NCI-H524 (cell line): ENCODE measurements at places on chromosomes 4 and X.

- DNase-seq, result peak; percentile 49
Observed at GRCh38 chrX:9899640-9900111, 67.5 kb upstream of the CLDN34 start.

GRCh38 chrX:43627147-43627546, 29.0 kb upstream of the MAOA start:
- no peak for DNase-seq

DNA sequence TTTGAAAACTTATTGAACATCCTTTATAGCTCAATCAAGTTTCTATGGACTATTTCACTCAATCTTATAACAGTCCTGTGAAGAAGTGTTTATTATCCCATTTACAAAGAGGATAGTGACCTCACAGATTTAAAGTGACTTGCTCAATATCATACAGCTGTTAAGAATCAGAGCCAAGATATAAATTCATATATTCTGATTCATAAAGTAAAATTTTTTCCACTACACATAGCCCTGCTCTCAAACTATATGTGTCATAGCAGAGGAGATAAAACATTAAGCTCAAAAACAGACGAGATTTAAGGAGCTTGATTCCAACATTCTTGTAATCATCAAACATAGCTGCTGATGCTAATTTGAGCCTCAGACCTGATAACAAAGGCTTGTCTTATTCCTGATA, 226.8 kb downstream of the CAMK2D start:
- DNase-seq, result no peak

GRCh38 chr4:4890574-4891255, 31.2 kb downstream of the MSX1 start:
- no peak for DNase-seq

DNA sequence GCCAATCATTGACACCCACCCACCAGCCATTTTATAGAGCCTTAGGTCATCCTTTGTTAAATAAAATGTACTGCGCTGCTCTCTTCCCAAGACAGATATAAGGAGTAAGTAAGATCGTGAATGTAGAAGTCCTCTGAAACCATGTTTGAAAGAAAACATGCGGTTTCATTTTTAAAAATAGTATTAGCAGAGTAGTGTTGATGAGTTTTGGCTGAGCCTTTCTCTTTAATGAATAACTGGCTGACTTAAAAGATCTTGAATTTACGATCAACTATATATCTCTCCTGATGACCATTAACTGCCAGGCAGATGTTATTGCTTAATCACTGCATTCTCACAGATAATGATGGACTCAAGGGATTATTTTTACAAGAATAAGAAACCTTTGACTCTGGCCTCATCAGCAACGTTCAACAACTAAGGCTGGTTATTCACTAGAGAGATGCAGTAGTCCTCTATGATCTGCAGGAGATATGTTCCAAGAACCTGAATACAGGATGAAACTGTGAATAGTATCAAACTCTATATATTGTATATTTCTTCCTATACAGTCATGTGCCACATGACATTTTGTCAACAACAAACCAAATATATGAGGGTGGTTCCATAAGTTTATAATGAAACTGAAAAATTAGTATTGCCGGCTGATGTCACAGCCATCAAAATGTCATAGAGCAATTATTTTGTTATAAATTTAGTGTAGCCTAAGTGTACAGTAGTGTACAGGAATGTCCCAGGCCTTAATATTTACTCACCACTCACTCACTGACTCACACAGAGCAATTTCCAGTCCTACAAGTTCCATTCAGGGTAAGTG, 80.8 kb downstream of the FAM13A start:
- DNase-seq, result no peak

- DNase-seq, result no peak
Observed at GRCh38 chr4:75144475-75144874, 211.6 kb downstream of the PARM1 start.

- no peak for DNase-seq
Observed at GRCh38 chrX:86263526-86263925, 115.3 kb downstream of the DACH2 start.

DNA sequence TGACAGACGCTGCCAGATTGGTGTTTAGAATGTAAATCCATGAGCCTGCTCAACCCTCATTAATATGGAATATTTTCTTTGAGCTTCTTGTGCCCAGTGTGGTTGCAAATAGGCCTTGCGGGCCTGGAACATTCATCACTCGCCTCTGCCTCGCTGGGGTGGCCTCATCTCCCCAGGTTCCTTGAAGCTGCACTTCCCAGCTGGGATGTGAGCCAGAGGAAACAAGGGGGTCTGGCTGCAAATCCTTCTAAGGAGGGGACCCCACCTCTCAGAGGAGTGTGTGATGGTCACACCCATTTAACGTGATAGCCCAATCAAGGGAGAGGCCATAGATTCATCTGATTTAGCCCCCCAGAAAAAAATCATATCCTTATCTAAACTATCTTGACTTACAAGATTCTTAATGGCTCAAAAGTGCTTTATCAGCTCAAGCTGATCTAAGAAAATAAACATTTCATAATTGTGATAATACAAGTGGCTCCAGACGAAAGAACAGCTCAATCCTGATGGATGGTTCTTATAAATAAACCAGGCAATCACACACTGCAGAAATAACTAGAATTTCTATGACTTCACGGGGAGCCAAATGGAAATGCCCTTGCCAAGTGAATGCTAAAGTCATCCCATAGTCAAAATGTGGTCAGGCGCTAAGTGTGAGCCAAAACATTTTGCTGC, 189.9 kb downstream of the PTTG2 start:
- DNase-seq, result no peak

DNA sequence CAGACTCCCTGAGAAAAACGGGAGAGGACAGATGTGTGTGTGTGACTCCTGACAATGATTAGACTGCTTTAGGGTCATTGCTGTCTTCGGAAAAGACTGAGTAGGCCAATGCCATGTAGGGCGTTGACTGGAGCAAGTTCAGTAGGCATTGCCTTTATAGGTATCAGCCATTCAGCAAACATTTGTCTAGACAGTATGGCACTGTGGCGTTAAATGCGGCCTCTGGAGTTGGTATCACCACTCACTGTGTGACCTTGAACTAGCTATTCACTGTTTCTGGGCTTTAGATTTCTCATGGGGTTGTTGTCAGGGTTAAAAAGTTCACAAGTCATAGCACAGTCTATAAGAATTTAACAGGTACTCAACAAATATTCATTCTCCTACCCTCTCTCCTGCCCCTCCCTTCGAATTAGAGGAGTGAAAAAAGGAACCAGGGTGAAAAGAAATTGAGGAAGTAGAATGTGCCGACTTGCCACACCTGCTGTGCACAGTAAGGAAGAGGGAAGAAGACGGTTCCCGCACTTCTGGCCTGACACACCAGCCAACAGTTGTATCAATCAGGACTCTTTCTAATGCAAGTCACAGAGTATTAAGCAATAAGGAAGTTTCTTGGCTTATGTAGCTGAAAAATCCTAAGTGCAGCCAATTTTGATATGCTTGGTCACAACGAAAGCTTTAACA, 83.2 kb upstream of the PLAC8 start:
- no peak for DNase-seq

DNA sequence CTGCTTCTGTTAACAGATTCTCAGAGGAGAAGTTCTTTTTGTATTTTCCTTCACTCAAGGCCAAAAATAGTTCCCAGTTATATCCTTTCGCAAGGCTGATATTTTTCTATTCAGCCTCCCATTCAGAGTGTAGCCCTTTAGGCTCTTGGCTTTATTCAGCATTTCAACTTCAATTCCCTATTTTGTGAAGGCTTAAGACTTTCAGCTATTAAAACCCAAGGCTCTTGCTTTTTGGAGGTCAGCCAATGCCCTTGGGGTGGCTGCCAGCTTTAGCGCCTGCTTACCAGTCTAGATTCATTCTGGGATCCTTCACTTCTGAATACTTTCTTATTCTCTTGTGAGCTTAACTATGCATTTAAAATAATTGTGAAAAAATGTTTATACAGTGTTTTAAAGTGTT, 57.3 kb upstream of the ADGRA3 start:
- peak; percentile 34 for DNase-seq

- no peak for DNase-seq
Observed at GRCh38 chr4:139633661-139634060, 32.0 kb upstream of the MGST2 start.

DNA sequence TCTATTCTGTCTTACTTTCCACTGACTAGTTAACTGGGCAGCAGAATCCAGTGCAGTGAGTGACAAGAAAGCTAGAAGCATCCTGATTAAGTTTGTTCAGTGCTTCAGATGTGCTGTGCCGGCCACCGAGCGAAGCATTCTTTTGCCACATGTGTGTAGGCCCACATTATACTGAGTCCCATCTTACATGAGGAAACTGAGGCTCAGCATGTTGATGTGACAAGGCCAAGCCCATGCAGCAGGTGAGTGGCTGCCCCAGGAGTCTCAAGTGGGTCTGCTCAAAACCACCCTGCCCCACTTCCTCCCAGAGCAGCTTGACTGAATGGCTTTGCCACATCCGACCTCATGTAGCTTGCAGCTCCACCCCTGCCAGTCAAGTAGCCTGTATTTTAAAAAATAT, 50.5 kb downstream of the RHOH start:
- DNase-seq, result no peak
